ENCODE measurements at places on chromosomes 2 and 18.

DNA sequence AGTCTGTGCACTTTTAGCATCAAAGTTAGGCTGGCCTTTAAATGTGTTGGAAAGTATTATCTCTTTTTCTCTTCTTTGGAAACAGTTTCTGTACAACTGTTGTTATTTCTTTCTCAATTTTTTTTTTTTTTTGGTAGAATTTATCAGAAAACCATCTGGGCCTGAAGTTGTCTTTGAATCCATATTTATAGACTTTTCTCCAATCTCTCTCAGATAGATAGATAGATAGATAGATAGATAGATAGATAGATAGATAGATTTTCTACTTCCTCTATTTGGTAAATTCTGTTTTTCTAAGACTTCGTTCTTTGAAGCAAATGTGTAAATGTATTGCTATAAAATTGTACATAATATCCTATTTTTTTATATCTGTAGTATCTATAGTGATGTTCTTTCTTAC lies 17.5 kb downstream of the DNAJC10 start:
- DNase-seq: no peak

GRCh38 chr18:28177828-28178635 lies 1.1 kb upstream of the CDH2 start:
- no peak for DNase-seq

GRCh38 chr2:217650716-217651360 lies 352.0 kb downstream of the TNS1 start:
- DNase-seq: peak; percentile 28

DNA sequence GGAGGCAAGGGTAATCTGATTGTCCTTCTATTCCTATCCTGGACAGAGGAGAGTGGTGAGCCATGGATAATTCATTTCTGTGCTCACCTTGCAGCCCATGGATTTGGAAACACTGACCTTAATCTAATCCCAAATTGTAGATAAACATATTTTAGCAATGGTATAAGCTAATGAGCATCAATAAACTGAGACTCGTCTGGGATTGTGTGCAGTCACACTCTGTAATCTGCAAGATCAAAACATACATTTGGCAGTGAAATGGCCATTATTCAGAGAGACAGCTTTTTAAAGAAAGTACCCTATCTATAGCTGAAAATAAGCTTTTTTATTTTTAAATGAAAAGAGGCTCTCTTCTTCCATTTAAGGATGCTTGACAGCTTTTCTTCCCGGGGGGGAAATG lies 506.5 kb downstream of the NRXN1 start:
- no peak for DNase-seq

Measured in activated T-cell treated with anti-CD3 and anti-CD28 coated beads, Interleukin-2, amount 50 U/mL, for 48 hours (primary cell).